Vagina (tissue), 2 donors: ENCODE measurements at places on chromosomes 1 and 21.

DNA sequence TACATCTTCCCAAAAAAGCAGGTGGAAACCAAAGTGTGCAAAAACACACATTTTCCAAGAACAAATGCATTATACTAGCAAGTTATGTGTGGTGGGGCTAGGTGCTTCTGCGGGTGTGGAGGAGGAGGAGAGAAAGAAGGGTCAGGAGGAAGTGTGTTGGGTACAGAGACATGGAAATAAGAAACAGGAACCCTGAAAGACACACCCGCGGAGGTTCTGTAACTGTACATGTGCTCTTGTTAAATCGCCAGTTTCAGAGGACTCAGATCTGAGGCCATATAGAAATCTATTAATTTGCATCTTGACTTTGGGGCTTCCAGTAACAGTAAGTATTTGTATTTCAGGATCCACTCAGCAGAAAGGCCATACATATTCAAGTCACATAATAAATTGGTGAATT, 30.9 kb downstream of the ERG start:
- no peak for DNase-seq

DNA sequence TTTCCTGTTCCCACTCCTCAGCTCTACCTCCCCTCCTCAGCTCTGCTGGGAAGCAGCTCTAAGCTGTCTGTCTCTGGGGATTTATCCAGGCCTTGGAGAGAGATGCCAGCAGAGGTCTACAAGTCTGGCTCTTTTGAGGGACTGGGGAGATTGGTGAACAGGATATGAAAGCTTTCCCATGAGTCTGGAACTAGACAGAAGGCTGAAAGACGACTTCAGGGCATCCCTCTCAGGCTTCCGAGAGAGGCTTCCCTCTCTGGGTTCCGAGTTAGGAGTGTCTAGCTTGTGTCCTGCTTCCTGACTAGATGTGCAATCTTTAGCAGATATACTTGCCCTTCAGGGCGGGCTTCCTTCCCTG, 733 bp downstream of the TMEM35B start:
- DNase-seq = no peak

GRCh38 chr1:10509809-10510509, 35.2 kb downstream of the PEX14 start:
- no peak for DNase-seq

DNA sequence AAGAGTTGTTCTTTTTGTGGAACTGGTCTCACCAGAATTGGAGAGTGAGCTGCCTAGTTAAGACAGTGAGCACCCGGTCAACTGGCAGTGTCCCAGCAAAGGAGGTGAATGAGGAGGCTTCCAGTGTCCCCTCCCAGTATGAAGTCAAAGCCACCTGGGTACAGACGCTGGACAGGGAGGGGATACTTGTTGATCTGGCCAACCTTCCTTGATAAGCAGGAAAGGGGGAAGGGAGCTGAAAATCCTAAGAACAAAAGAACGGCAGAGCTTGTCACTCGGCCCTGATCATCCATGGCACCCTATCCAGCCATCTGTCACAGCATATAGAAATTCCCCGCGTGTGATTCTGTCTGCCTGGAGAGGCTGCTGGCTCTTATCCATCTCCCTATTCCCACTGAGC, 91.5 kb downstream of the SSBP3 start:
- no peak for DNase-seq

GRCh38 chr1:105556266-105556665, 1500.2 kb upstream of the PRMT6 start:
- DNase-seq = no peak

DNA sequence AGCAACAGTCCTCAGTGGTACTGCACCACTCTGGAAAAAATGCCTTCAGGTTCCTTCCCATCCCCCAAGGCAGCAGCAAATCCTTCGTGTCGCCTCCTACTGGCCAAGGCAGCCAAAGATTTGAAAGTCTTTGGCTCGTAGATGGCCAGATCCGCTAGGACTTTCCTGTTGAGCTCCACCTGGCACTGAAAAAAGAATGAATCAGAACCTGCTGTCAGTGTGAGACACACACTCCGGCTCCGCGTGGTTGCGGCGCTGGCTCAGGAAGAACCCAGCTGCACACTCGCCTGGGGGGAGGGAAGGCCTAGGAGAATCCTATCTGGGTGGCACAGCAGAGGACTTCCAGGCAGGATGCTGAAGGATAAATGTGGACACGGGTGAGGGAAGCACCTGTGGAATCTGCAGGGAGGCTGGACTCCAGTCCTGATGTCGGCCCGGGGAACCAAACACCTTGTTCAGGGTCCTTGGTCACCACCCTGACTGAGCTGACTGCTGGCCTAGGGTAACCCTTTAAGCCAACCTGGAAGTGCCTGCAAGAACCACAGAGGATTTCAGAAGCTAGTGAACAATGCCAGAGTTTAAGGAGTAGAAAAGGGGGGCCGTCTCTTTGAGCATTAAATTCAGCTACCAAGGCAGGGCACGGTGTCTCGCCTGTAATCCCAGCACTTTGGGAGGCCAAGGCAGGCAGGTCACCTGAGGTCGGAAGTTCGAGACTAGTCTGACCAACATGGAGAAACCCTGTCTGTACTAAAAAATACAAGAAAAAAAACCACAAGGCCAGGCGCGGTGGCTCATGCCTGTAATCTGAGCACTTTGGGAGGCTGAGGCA, 3.2 kb upstream of the CCNL2 start:
- no peak for DNase-seq

DNA sequence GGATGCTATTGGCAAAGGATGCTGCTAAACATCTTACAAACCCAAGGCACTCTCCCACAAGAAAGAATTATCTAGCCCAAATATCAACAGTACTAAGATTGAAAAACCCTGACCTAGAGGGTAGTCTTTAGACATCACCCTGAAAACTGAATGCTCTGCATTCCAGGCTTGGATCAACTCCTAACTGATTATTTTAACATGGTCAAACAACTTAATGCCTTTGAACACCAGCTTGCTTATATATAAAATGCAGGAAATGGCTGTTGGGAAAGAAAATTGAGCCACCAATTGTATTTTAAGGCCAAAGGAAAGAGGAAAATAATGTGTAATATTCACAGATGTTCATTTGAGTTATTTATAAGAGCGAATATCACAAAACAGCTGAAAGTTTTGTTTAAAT, 72.2 kb upstream of the C1orf87 start:
- no peak for DNase-seq

DNA sequence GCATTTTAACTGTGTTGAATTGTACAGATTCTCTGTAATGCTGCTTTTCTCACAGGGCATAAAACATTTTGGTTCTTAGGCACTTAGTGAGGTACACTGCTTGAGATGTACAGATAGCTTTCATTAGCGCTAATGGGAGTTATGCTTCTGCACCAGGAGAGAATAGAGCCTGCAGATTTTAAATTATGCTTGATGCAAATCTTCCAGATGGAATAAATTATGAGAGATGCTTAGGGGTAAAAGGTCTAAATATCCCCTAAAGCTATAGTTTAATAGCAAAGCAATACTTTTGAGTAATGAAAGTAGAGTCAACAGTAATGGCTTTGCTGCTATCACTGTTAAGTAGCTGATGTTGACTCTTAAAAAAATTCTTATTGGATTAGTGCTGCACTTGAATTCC, 248.9 kb downstream of the S1PR1 start:
- no peak for DNase-seq

GRCh38 chr1:186655876-186656275, 24.3 kb downstream of the PTGS2 start:
- DNase-seq = no peak

GRCh38 chr1:160827418-160827817, 31.4 kb downstream of the LY9 start:
- DNase-seq = no peak

GRCh38 chr1:45329445-45329844, 2.8 kb downstream of the HPDL start:
- DNase-seq = no peak

DNA sequence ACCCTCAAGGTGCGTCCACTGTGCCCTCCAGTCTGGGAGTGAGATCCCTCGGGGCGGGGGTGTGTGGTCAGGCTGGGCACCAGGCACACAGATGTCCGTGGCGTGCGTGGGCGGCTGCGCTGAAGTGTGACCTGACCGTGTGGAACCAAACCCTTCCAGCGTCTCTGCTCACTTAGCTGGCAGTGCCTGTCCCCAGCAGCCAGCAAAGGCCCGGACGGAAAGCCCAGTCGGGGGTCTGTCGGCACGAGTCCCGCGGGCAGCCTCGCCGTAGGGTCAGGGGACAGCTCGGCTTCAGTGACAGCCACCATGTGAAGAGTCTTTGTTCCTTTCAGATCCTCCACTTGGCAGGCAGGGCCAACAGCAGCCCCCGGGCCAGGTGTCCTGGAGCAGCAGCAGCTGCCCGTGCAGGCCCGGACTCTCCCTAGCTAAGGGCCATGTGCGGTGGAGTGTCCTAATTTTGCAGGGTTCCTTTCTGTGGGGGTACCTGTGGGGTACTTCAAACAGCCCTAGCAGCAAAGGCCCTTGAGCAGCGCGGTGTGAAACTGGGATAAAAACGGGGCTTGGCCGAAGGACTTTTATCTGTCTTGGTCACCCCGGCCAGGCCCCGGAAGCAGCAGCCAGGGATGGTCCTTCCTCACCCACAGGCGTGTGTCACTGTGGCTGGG, 11.6 kb downstream of the TTLL10 start:
- DNase-seq = no peak

- peak; percentile 85 for DNase-seq
Measured at GRCh38 chr21:33940881-33941245, 25.3 kb upstream of the ATP5PO start.

DNA sequence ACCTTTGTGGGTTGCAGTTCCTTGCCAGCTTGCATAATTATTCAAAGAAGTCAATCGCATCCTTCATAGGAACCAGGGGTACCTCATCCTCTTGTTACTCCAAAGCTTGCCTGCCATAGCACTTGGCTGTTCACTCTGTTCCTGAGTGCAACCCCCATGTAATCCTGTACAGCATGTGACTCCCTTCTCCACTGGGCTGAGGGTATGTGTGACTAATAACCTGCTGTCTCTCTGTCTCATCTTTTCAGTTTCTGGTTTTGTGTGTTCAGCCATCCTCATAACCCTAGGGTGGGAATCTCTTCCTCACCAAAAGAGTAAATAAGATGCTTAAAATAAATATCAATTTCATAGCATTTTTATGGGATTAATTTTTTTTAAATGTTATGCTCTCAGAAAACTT, 351.9 kb downstream of the S1PR1 start:
- DNase-seq = no peak
